ENCODE measurements at places on chromosomes 6 and 20.

- DNase-seq: no peak
These were observed 140.7 kb downstream of the RNASET2 start for GRCh38 chr6:166815629-166816028.

DNA sequence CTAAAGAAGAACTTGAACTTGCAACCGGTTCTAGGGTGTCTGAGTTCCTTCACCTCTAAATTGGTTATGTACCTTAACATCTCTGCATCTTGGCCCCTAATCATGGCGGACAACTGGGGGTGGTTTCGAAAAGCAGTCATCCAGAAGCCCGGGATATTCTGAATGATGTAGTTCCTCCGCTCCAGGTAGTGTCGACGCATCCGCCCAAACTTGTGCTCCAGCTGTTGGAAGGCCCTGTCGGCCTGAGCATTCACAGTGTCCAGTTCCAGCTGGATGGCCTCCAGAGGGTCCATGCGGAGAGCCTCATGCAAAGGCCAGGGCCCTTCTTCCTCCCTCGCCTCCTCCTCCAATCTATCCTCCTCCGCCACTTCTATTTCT, 887 bp downstream of the TSPYL1 start:
- no peak for DNase-seq

GRCh38 chr6:91697010-91697695, 1110.3 kb upstream of the MAP3K7 start:
- no peak for DNase-seq

GRCh38 chr6:64214373-64214772, 578.8 kb downstream of the PHF3 start:
- DNase-seq: no peak

- DNase-seq: no peak
These were observed 61.7 kb downstream of the E2F3 start for GRCh38 chr6:20463396-20463795.

DNA sequence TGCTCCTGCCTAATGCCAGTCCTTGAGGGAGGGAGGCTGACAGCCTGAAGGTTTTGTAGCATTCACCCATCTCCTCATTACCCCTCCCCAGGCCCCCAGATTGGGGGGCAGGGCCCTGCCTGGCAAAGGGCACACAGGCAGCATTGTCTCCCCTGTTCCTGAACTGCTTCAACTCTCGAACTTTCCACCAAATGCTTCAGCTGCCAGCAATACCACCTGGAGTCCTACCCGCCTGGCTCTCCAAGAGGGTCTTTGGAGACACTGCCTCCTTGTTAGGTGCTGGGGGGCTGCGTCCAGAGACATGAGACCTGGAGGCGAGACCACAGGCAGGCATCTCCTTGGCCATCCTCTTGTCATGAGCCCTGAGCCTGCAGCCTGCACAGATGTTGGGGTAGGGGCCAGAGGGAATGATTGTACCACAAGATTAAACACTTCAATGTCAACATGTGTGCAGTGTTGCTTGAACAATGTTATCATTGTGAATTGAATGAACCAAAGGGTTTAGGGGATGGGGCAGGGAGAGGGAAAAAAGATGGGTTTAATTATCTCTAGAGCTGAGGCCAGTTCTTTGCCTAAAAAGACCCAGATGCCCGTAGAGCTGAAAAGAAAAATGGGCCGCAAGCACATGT, 25.0 kb downstream of the BMP7 start:
- DNase-seq: no peak

DNA sequence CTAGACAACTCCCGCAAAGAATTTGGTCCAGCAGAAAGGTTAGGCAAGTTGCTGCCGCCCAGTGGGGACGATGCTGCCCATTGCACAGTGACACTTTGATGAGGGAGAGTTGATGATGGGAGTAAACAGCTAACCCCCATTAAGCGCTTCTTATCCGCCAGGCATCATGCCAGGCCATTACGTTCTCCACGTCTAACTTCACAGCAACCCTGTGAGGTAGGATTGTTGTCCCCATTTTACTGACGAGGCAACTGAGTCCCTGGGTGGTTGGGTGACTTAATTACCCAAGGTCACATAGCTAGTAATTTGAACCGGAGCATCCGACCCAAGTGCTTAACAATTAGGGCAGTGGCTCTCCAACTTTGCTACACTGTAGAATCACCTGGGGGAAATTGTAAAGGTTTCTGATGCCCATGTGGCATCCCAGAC, 738 bp downstream of the RALGAPB start:
- DNase-seq: no peak

DNA sequence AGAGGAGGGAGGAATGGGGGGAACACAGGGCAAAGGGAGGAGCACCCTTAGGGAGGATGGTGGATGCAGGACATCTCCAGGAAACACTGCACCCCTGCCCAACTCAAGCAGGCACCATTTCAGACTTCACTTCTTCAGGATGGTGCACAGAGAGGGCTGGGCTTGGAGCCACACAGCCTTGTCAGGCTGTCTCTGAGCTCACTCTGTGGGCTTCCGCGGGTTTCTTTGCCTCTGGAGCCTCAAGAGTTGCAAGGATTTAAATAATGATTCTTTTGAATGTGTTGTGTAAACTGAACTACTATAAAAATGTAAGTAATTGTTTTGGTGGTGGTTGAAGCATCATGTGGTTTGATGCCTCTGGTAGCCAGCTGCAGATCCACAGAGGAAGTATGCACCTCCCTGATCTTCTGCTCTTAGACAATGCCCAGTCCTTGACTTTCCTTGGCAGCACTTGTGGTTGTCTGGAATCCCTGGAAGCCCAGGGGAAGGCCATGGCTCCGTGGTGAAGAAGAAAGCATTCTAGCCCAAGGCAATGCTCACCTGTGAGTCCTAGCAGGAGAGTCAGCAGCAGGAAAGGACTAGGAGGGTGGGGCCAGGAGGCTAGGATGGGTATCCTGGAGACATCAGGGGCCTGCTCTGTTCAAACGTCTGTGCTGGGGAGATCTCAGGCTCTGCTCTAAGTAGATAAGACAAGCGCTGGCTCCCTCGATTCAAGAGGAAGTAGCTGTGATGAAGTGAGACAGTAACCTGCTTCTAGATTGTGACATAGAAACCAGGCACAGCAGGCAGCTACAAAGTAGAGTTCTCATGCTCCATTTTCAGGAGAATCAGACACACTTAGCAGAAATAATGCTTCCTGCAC, 50.2 kb upstream of the SIRPG start:
- no peak for DNase-seq

- no peak for DNase-seq
These were observed 593.1 kb upstream of the GJE1 start for GRCh38 chr6:141539617-141540016.

Data from tibial nerve (tissue), 4 donors.